Choroid plexus epithelial cell (primary cell): ENCODE measurements at places on chromosomes 7 and 10.

- DNase-seq: no peak
These were observed 1039.7 kb downstream of the NRG3 start for GRCh38 chr10:82914655-82915136.

- peak; percentile 87 for DNase-seq
These were observed 158.0 kb upstream of the ITGB1 start for GRCh38 chr10:33115738-33116719.

GRCh38 chr7:126667742-126668366 is 584.9 kb downstream of the GRM8 start:
- no peak for DNase-seq

DNA sequence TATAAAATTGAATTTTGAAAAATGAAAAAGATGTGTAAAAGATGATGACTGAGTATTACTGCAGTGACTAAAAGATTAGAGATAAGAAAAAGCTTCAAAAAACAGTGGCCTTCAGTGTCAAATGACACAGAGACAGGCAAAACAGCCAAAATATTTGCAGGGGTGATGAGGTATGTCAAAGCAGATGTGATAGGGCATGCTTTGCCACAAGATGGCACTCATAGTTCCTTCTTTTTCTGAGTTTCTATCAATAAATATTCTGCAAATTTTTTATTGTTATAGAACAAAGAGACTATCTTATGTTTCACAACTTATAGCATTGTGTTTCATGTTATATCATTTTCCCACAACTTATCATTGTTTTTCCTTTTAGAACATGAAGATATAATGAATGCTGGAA is 344.1 kb upstream of the HPS1 start:
- peak; percentile 1 for DNase-seq

GRCh38 chr10:121185816-121186455 is 334.8 kb downstream of the WDR11 start:
- no peak for DNase-seq

DNA sequence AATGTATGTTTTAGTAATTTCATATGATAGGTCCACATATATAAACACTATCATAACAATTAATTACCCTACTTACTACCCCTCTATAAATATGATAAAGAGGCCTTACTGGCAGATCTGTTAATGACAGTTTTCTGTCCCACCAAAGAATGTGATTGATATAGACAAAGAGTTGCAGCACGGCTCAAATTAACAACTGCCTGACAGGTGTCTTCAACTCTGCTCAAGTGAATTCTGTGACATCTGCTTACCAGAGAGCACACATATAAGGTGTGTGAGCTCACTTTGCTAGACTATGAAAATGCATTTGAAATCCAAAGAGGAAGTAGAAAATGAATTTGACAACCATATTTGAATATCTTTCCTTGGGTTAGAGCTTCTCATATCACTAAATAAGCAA is 36.6 kb downstream of the CACNA2D1 start:
- no peak for DNase-seq

- peak; percentile 2 for DNase-seq
These were observed 114.4 kb downstream of the NPSR1 start for GRCh38 chr7:34772296-34772938.

- no peak for DNase-seq
These were observed 135.0 kb upstream of the PDLIM1 start for GRCh38 chr10:95425592-95426465.

- DNase-seq: no peak
These were observed 222.6 kb upstream of the PPP1R3A start for GRCh38 chr7:114141415-114141814.

DNA sequence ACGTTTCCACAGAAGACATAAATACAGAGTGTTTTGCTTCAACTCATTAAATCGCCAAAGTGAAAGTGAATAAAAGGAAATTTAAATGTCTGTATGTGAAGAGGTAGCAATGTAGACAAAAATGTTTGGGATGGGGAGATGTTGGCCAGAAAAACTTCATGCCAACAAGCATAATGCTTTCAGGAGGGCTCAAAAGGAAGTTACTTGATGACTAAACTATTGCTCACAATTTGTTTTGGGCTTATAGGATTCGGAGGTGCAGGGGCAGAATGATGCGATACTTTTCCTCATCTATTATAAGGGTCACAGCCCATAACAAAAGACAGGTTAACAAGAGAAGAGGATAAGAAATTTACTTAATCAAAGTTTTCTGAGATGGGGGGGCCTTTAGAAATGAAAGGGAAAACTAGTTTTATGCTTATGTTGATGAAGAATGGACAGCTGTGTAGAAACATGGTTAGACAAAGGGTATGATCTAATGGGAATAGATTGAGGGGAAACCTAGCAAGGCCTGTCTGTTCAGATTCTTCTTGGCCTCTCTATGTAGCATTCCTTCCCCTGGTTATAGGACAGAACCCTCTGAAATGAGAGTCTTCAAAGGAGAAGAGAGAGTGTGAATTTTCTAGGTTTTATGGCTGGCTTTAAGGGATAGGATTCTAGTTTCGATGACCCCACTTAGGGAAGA is 898.6 kb downstream of the LRMDA start:
- peak; percentile 13 for DNase-seq

- DNase-seq: no peak
These were observed 45.6 kb downstream of the AUTS2 start for GRCh38 chr7:69643708-69644445.

DNA sequence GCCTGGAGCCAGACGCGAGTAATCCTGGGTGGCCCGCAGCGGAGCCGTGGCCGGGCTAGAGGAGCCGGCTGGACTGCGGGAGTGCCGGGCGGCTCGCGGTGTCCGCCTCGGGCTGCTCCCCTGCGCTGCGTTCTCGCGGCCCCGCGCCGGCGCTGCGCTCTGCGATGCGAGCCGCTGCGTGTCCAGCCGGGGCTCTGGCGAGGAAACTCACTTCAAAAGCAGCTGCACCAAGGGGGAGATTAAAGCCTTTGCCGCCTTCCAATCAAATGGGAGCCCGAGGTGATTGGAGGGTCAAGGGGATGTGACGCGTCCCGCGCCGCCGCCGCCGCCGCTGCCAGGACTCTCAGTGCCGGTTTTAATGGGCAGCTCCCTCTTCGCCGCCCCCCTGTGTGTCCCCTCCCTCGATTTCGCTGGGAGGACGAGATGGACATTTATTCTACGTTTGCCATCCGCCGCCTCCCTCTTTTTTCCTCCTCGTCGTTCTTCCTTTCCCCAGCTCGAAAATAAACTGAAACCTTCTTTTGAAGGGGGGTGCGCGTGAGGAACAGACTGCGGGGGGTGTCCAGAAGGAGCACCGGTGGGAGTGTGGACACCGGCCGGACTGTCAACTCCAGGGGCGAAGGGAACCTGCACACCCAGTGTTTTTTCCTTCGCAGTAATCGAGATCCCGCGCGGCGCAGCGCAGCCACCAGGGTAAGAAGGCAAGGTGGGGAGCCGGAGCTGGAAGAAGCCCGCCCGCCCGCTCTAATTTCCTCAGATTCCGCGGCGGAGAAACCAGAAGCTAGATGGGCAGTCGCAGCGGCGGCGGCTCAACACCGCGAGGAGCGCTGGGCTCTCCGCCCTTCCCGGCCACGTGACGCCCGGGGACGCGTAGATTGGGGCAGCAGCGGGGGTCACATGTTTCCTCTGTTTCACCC is at the start of gene ZNF503:
Gene ZNF503 (minus strand): TSS at position 196 of the 917 bp plus-strand sequence. CDS start 345 bp downstream, outside the sequence.
- DNase-seq: peak; percentile 98

DNA sequence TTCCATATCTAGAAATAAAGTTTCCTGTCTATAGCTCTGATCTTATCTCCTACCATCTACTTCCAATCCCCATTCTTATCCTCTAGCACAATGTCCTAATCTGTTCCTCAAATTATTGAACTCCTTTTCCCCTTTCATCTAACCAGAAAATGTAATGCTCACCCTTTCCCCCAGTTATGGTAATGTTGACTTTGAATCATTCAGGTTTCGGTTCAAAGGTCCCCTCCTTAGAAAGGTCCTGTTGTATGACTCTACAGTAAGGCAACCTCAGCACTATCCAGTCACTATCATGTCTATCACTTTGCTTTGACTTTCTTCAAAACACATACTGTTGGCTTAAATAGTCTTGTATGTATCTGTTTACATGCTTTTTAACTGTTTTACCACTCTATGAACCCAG is 264.2 kb upstream of the PCDH15 start:
- no peak for DNase-seq

GRCh38 chr7:45098983-45099839 is 10.4 kb upstream of the NACAD start:
- no peak for DNase-seq

DNA sequence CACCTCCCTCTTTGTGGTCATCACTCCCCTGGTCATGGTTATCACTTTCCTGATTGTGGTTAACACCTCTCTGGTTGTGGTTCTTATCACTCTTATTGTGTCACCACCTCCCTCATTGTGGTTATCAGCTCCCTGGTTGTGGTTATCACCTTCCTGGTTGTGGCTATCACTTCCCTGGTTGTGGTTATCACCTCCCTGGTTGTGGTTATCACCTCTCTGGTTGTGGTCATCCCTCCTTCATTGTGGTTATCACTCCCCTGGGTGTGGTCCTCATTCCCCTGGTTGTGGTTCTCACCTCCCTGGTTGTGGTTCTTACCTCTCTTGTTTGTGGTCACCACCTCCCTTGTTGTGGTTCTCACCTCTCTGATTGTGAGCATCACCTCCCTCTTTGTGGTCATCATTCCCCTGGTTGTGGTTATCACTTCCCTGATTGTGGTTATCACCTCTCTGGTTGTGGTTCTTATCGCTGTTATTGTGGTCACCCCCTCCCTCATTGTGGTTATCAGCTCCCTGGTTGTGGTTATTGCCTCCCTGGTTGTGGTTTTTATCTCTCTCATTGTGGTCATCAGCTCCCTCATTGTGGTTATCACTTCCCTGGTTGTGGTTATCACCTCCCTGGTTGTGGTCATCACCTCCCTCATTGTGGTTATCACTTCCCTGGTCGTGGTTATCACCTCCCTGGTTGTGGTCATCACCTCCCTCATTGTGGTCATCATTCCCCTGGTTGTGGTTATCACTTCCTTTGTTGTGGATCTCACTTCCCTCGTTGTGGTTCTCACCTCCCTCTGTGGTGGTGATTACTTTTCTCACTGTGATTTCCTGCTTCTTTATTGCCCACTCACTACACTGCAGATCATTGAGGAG is 106.7 kb downstream of the GPR26 start:
- no peak for DNase-seq

DNA sequence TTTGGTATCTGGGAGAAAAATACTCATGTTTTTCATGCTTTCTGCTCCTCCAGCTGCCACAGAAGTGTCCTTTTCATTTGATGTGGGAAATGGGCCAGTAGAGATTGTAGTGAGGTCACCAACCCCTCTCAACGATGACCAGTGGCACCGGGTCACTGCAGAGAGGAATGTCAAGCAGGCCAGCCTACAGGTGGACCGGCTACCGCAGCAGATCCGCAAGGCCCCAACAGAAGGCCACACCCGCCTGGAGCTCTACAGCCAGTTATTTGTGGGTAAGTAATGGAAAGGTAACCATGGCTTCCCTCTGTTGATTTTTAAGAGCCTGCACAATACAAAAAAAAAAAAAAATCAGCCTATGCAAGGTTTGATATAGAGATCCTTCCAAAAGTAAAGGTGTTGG is 443.1 kb upstream of the C7orf33 start:
- no peak for DNase-seq

- DNase-seq: no peak
These were observed 209.4 kb downstream of the POU6F2 start for GRCh38 chr7:39187130-39187529.

DNA sequence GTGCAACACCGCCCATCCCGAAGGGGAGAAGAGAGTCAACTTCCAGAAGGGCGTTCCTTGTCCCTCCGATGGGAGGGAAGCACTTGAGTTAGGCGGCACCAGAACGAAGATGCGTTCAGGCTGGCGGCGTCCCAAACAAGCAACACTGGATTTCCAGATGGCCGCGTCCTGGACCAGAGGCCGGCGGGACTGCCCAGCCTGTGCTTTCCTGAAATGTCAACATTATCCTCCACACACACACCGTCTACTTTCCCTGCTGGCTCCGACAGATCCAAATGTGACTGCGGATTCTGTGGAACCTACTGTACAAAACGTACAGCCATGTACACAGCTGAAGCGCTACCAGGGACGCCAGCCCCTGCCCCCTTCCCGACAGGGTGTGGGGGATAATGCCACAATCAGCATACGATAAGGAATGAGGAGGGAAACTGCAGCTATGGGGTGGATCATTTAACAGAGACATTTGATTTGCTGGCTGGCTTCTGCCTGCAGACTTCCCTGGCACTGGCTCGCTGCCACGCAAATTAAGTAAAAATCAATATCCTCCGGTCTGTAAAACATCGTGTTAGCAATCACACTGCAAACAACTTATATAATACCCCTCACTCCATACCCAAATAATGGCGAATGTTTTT is 82.1 kb downstream of the ZRANB1 start:
- DNase-seq: no peak

DNA sequence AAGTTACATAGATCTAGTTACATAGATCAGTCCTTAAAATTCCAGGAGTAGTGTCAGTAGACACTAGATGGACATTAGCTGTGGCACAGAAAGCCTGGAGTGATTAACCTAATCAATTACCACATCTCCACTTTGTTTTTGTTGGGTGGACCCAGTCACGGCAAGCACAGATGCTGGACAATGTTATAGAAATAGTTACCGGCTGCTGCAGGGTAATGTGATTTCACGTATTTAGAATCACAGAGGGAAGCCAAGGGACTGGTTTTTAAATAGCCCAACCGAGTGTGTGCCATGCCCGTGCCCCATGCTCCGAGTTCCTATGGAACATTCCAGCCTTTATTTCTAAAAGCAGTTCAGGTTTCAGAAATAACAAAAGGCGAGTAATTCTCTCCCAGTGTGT is 2.8 kb downstream of the LGI1 start:
- no peak for DNase-seq

- no peak for DNase-seq
These were observed 97.8 kb upstream of the PPIF start for GRCh38 chr10:79249186-79250121.

DNA sequence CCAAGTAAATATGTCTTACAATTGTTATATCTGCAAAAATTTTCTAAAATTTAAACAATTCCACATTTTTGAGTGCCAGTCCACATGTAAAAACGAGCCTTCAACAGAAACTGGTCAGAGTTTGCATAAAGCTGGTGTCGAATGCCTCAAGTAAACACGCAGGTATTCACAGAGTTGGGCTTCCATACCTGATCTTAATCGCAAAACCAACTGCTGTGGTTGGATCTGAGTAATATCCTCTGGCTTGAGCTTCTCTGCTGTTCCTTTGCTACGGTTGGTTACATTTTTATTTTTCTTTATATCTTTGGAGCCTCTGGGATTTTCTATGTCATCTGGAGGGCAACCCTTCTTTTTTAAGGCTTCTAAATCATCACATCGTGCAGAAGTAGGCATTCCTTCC is 28.4 kb downstream of the ITGB1 start:
- no peak for DNase-seq

- DNase-seq: no peak
These were observed 13.2 kb upstream of the PWWP2B start for GRCh38 chr10:132383751-132384196.

GRCh38 chr10:116910910-116911309 is 61.6 kb downstream of the ENO4 start:
- DNase-seq: no peak

DNA sequence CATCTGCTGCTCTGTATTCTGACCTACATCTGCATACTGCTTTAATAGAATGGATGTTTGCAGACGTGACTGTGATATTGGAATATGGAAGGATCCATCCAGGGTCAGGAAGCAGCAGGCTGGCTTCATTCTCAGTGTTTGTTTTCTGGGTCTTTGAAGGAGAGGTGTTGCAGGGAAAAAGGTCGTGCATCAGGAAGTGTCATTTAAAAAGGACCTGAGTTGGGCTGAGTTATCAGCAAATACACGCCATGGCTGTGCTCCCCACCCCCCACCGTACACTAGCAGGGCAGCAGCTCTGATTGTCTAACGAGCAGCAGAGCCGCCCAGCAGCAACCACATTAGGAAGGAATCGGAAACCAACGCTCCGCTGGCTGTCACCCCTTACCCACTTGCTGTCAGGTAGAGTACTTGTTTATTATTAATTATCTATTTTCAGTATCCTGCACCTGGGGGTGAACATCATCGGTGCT is 63.1 kb upstream of the STEAP1B start:
- no peak for DNase-seq
